ENCODE measurements at places on chromosomes 12 and 14.
A peak's percentile ranks its signal among the peaks of the same experiment; 100 is the strongest.

GRCh38 chr14:83664389-83664788, 1865.6 kb upstream of the FLRT2 start:
- no peak for DNase-seq

- DNase-seq: no peak
Measured at GRCh38 chr12:131251336-131252101, 297.8 kb downstream of the ADGRD1 start.

DNA sequence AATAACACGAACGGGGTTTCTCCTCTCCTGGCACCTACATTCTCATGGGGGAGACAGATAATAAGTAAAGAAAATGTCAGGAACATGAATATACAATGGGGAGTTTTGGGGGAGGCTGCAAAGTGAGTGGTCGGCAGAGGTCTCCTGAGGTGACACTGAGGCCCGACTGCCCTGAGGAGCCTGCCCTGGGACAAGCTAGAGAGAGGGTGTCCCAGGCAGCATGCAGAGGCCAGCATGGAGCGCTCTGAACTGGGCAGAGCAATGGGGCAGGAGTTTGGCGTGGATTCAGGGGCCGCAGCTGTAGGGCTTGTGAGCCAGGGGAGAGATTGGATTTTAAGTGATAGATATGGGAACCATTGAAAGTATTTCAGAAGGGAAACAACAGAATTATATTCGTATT, 320.5 kb downstream of the CACNA1C start:
- DNase-seq: no peak

GRCh38 chr12:12039897-12040296, 30.8 kb upstream of the BCL2L14 start:
- DNase-seq: no peak

GRCh38 chr12:79886917-79887519, 47.9 kb downstream of the PPP1R12A start:
- DNase-seq: peak; percentile 74

GRCh38 chr12:93808169-93808899, 131.2 kb downstream of the CRADD start:
- DNase-seq: peak; percentile 15

GRCh38 chr12:5458229-5459050, 26.5 kb downstream of the NTF3 start:
- DNase-seq: no peak

GRCh38 chr12:5921966-5922899, 22.8 kb downstream of the ANO2 start:
- no peak for DNase-seq

Measured in cardiac muscle cell (in vitro differentiated cells and primary cell).